ENCODE measurements at places on chromosomes 5 and 9.

- DNase-seq, result no peak
Observed at GRCh38 chr5:178150977-178151734, 2.5 kb downstream of the NHP2 start.

GRCh38 chr5:138466125-138466899, 1.0 kb downstream of the EGR1 start:
- DNase-seq, result no peak

GRCh38 chr5:172303162-172303561, 19.6 kb upstream of the UBTD2 start:
- DNase-seq, result no peak

- DNase-seq, result no peak
Observed at GRCh38 chr9:94638335-94639060, 820 bp downstream of the FBP1 start.

DNA sequence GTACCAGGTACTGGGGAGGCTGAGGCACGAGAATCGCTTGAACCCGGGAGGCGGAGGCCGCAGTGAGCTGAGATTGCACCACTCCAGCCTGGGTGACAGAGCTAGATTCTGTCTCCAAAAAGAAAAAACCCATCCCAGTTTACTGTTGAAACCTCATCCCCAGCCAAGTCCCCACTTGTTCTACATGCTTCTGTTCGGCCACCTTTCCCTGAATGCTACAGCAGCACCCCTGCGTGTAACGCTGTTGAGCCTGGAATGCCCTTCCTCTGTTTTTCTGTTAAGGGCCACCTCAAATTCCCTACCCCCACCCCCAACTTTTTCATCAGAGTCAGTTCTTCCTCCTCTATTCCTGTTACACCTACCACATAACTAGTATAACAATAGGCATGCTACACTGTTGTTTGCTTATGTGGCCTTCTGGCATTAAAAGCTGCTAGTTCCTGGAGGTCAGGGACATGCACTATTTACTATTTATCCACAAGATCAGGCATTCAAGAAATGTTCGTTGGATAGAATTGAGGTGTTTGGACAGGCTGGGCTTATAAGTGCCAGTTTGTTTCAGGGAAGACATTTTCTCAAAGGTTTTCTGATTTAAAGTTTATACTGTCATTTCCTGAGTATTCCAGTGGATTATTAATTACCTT, 47.1 kb upstream of the C5orf47 start:
- DNase-seq, result no peak

GRCh38 chr5:38424148-38425060, 132.0 kb downstream of the LIFR start:
- no peak for DNase-seq

- DNase-seq, result no peak
Observed at GRCh38 chr9:78900500-78900899, 603.6 kb downstream of the PSAT1 start.

GRCh38 chr9:135858491-135859185, 48.7 kb downstream of the CAMSAP1 start:
- no peak for DNase-seq

DNA sequence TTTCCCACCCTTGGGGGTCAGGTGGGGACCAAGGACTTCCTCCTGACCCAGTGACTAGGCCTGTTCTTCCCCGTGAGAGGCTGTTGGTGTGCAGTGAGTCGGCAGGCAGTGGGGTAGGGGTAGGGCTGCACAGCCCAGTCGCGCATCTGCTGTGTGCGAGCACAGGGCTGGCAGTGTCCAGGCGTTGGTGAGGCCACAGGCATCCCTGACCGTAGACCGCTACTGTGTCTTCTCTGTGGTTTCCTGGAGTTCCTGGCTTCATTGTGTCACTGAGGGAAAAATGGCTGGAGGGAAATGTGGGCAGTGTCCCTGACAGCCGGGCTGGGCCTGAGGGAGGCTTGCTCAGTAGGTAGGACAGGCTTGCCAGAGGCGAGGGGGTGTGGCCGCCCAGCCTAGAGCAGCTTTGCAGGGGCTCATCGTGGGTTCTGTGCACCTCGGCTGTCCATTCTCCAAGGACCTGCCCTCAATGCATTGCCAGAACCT, 95.4 kb downstream of the CACNA1B start:
- no peak for DNase-seq

GRCh38 chr9:96350866-96351265, 32.6 kb downstream of the SLC35D2 start:
- no peak for DNase-seq

DNA sequence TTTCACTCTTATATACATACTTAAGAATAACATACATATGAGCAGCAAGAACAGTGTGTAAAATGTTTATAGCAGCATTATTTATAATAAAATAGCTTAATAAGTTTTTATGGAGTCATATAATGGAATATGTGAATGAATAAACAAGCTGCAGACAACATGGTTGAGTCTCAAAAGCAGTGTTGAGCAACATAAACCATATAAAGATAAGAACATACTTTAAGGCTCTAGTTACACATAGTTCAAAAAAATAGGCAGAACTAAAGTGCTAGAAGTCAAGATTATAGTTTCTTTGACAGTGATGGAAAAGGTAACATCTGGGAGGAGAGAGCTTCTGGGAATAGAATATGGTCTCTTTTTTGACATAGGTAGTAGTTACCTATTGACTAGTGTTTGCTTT, 53.7 kb upstream of the ADAMTS19 start:
- no peak for DNase-seq

- DNase-seq, result no peak
Observed at GRCh38 chr5:127518319-127518621, 830 bp downstream of the PRRC1 start.

DNA sequence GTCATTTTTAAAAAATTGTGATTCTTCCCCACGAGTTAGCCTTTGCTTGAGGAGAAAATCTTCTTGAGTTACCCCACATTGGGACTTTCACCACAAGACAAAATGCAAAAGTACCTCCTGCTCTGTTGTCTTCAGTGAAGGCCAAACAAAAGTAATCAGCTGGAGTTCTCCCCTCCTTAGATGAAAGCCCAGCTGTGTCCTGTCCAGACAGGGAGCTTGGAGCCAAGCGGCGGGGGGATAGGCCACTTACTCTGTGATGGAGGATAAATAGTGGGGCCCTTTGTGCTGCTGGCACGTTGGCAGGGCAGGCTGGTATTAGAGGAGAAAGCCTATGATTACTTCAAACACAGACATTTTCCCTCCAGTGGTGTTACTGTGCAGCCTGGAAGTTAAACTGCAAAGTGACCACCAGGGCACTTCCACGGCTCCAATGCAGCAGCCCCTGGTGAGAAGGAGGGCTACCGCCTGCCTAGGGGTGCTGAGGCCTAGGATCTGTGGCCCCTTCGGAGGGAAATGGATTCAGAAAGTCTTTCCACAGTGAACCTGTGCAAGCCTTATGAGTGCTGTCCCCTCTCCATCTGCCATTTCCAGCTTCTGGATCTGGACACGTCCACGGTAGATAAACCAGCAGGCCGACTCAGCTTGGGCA, 155.0 kb downstream of the TMEM167A start:
- DNase-seq, result no peak

GRCh38 chr5:123875561-123876275, 363.7 kb downstream of the CSNK1G3 start:
- DNase-seq, result no peak

DNA sequence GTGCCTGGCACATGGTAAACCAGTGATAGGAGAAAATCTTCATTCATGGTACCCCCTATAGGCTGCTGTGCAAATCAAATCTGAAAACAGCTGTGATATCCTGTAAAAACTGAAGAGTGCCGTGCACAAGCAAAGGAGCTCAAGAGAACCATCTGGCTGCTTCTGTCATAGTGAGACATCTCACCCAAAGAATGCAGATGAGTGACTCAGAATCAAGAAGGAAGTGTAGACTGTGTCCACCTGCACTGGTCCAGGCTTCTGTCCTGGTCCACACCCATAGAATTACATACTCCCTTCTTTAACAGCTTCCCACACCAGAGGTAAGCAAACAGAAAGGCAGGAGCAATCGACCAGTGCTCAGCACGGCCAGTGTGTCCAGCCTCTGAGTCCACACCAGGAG, 195.9 kb downstream of the ASTN2 start:
- no peak for DNase-seq

GRCh38 chr9:123550797-123551196, 194.8 kb downstream of the CRB2 start:
- DNase-seq, result no peak

GRCh38 chr5:94613583-94613982, 4.8 kb downstream of the KIAA0825 start:
- no peak for DNase-seq

GRCh38 chr9:69056191-69056815, 20.8 kb downstream of the FXN start:
- no peak for DNase-seq

DNA sequence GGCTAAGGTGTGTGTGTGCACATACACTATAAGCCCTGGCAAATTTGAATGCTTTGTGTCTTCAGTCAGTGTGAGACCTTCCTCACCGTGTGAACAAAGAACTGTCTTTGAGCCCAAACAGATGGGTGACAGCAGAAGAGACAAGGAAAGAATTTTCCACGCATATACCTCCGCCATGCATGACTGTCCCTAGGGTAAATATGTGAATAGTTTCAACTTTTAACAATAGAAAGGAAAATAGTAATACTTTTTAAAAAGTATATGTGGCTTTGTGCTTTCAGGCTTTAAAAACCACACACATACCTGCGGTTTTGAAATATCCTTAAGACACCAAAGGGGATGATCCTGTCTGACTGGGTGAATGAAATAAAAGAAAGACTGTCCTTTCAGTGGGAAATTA, 438.6 kb upstream of the MPDZ start:
- no peak for DNase-seq

- DNase-seq, result no peak
Observed at GRCh38 chr5:165227515-165227914, 1722.1 kb downstream of the MAT2B start.

DNA sequence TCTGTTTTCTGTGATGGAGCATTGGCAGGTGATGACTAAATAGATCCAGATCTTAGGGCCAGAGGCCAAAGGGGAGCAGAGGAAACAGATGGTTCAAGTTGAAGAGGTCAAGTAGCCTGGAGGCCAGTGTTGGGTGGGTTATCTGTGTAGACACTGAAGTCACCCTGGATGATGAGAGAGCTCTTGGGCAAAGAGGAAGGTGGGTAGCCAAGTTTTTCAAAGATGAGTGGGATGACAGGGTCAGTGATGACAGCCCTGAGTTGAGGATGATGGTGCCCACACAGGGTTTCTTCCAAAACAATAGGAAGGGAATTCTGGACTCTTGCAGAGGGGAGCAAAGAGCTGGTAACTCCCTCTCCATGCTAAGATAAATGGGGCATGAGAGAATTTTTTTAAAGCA, 76.6 kb downstream of the CD180 start:
- DNase-seq, result no peak

- DNase-seq, result no peak
Observed at GRCh38 chr9:6302417-6302816, 25.8 kb upstream of the TPD52L3 start.

- no peak for DNase-seq
Observed at GRCh38 chr5:9151684-9152427, 394.0 kb downstream of the SEMA5A start.

DNA sequence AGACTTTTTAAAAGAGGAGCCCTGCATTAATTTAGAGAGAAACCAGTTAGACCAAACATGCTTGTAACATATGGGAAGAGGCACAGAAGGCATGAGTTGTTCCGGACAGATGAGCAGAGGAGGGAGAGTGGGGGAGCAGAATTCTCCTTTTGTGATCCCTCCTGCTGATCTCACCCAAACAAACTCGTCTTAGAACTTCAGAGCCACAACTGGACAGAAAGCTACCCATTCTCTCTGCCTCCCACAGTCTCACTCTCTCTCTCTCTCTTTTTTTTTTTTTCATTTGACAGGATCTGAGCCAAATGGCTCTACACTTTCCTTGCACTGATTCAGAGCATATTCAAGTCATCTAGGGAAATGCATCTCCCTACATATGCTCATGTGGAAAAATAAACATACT, 196.0 kb upstream of the PAPPA start:
- DNase-seq, result no peak

DNA sequence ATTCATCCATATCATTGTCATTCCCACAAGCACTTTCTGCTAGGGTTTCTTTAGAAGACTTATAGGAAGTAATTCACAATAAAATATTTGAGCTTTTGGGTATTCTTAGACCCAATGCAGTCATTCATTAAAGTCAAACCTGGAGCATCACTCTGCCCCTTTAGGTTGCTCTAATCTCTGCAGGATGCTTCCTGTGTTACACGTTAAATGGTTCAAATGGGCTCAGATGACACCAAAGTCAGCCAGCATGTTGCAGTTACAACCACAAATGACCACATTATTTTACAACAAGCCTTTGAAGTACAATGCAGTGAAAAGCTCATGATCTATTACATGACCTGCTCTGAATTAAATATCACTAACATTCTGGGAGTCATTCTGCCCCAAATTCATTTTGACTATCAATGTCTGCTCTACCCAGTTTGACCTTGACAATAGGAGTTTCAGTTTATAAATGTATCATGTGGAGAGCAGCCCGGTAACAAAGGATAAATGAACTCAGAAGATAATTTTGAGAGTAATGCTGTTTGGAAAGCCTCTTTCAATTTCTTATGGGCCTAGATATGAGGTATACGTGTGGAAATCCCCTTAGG, 668.6 kb upstream of the DMAC1 start:
- no peak for DNase-seq

- no peak for DNase-seq
Observed at GRCh38 chr5:77772729-77773128, 3.4 kb downstream of the TBCA start.

DNA sequence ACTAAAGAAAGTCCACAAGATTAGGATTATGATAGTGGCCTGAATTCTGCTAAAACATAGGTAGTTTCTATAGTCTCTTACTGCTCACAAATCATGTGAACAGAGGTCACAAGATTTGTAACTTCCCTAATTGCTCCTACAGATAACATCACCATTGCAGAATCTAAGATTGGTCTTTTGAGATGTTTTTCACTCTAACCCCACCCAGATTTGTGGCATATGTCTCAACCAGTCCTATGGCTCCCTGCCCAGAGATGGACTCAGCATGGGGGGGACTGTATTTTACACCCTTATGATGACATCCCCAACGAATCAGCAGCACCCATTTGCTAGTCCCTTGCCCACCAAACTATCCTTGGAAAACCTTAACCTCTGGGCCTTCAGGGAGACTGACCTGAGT, 1046.2 kb downstream of the CDH12 start:
- no peak for DNase-seq

DNA sequence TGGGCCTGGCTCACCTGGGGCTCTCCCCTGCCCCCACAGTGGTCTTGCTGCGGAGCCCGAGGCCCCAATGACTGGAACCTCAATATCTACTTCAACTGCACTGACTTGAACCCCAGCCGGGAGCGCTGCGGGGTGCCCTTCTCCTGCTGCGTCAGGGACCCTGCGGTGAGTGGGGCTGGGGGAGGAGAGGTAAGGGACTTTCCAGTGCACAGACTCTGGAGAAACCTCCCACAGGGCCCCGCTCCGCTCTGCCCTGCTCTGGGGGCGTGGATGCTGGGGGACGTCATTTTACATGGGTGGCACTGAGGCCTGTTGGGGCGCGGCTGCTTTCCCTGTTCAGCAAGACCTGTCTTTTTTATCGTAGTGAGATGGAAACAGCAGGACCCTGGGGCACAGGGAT, 7.6 kb downstream of the TSPAN17 start:
- no peak for DNase-seq

GRCh38 chr5:160979385-160979784, 127.4 kb upstream of the ATP10B start:
- no peak for DNase-seq

GRCh38 chr5:87755360-87755759, 342.6 kb upstream of the CCNH start:
- no peak for DNase-seq
